ENCODE measurements at places on chromosomes 1 and 21.

DNA sequence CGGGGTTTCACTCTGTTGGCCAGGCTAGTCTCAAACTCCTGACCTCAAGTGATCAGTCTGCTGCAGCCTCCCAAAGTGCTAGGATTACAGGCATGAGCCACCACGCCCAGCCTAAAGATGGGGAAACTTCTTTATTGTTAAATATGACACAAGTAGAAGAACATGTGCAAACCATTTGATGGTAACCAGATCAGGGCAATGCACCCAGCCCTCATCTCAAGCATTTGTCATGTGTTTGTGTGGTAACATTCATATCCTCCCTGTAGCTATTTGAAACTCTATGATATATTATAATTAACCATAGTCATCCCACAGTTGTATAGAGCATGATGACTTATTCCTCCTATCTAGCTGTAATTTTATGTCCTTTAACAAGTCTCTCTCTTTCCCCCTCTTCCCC, 119.5 kb upstream of the TMPRSS2 start:
- DNase-seq = no peak

- DNase-seq = no peak
These were observed 1.0 kb downstream of the F11R start for GRCh38 chr1:161019751-161020495.

GRCh38 chr1:102032534-102032933, 35.8 kb upstream of the OLFM3 start:
- DNase-seq = no peak

DNA sequence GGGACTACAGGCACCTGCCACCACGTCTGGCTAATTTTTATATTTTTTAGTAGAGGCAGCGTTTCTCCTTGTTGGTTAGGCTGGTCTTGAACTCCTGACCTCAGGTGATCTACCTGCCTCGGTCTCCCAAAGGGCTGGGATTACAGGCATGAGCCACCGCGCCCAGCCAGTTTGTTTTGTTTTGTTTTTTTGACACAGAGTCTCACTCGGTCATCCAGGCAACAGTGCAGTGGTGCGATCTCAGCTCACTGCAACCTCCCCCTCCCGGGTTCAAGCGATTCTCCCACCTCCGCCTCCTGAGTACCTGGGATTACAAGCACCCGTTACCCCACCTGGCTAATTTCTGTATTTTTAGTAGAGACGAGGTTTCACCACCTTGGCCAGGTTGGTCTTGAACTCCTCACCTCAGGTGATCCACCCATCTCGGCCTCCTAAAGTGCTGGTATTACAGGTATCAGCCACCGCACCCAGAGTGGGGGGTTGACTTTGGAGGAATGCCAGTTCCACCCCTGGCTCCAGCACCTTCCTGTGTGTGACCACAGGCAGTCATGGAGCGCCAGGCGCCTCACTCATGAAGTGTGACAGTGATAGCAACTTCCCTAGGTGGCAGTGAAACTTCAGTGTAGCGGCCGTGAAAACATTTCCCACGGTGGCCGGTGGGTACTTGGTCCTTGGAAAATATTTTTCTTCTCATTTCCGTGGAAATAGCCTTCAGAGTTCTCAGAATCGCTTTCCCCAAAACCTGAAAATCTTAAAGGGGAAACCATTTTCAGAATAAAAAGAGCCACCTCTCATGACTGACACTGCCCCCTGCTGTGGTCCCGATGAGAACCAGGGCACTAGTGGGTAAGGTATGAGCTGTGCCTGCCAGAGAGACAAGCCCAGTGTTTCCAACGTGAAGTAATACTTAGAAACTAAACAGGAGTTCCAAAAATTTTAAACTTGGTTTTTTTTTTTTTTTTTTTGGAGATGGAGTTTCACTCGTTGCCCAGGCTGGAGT, 48.6 kb downstream of the WDR4 start:
- DNase-seq = no peak

Measured in LNCaP clone FGC (cell line).